Fibroblast of lung (primary cell): ENCODE measurements at places on chromosomes 7 and 10. TPM values are rescaled to one million over a fixed set of nuclear protein-coding genes. Genes with fewer than 3 reads are reported as not detected.

GRCh38 chr10:104220522-104220921, 11.6 kb downstream of the CFAP43 start:
- H3K36me3 ChIP-seq = no peaks in the 10 kb centered on the region
- no peak overlapping the region for H3K27ac ChIP-seq
- H3K4me1 ChIP-seq = no peaks in the 10 kb centered on the region
- H3K27me3 ChIP-seq = peaks cover 22% of the 10 kb centered on the region
- H3K4me3 ChIP-seq = no peak overlapping the region

Gene GBF1
- total RNA-seq = 14.4 and 24.6 TPM in 2 replicates

- no peak overlapping the region for H3K4me3 ChIP-seq
- H3K27ac ChIP-seq = no peak overlapping the region
- H3K36me3 ChIP-seq = no peaks in the 10 kb centered on the region
These were observed 617.6 kb downstream of the PTPRN2 start for GRCh38 chr7:157969995-157970394.

Gene MMD2
- not detected in 2 replicates for total RNA-seq

DNA sequence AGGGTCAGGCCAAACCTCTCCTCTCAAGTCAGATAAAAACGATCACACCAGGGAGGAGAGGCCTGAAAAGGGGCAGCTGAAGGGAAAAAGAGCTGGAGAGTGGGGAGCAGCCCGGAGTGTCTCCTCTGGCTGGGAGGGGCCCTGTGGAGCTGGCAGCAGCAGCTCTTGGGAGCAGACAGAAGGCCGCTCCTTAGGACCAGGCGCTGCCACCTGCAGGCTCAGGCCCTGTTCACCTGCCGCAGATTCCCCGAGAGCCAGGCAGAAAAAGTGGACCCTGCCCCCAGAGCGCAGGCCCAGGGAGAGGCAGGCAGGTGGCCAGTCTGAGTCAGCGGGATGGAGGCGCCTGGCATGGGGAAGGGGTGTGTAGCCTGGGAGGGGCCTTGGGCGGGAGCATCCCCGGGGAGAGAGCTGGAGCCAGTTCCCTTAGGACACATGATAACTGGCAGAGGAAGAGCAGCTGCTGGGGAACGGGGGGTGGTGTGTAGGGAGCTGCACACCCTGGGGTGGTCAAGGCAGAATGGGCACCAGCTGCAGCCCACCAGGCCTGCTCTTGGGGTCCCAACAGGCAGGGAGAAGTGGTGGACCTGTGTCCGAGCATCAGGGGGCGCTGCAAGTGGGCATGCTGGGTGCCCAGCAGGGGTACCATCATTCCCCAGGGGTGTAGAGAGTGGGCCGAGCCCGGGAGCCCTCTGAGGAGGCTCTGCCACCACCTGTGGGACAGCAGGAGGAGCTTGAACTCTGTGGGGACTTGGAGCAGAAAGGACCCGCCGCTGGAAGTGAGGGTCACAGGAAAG, 177.2 kb upstream of the RHEB start:
- H3K36me3 ChIP-seq = no peaks in the 10 kb centered on the region
- peak; percentile 29 for DNase-seq

Gene PTN
- total RNA-seq = 13.9 and 30.2 TPM in 2 replicates

Gene ZNF32
- total RNA-seq = 60.1 and 61.9 TPM in 2 replicates

DNA sequence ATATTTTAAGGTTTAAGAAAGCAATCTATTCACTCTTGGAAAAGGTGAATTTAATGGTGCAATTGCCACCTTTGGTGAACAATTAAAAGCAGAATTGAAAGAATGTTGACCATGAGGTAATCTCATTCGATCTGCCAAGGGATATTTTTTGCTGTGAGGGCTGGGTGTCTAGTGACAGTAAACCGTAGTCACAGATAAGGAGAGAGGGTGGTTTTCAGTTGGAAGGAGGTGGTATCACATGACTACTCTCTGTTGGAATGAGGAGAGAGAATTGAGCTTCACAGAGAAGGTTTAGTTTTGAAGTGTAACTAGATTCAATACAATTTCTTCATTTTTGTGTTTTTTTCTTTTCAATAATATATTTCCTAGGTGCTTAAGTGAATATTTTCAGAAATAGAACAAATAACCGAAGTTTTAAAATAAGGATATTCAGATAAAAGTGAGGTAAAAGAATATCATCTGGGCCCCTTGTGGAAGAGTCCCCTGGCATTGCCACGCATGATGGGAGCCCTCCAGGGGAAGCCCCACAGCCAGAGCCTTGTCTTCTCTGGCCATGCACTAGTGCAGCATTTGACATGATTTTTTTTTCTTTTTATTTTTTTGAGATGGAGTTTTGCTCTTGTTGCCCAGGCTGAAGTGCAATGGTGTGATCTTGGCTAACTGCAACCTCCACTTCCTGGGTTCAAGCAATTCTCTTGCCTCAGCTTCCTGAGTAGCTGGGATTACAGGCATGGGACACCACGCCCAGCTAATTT, 73.4 kb downstream of the GPR141 start:
- no peak for DNase-seq
- no peaks in the 10 kb centered on the region for H3K36me3 ChIP-seq
- no peak overlapping the region for H3K27ac ChIP-seq
- no peaks in the 10 kb centered on the region for H3K27me3 ChIP-seq
- H3K4me1 ChIP-seq = no peaks in the 10 kb centered on the region
- H3K4me3 ChIP-seq = no peak overlapping the region

Gene ZP3
- total RNA-seq = 2.6 TPM in 2 replicates

DNA sequence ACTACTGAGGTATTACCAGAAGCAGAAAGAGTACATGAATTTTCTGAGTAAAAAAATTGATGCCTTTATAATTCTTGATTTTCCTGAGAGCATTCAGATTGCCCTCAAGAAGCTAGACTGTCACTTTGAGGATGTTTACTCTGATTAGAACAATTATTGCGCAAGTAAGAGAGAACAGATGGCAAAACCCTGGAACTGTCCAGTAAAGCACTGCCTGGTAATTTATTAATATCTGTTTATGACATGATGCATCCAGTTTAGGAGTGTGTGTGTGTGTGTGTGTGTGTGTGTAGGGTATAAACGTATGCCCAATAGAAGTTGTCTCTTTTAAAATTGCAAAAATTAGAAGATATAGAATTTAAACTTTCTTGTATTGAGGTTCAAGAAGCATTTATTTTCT, 379.7 kb downstream of the PHTF2 start:
- DNase-seq = peak; percentile 55
- H3K4me3 ChIP-seq = no peak overlapping the region
- H3K27me3 ChIP-seq = no peaks in the 10 kb centered on the region
- H3K36me3 ChIP-seq = no peaks in the 10 kb centered on the region

DNA sequence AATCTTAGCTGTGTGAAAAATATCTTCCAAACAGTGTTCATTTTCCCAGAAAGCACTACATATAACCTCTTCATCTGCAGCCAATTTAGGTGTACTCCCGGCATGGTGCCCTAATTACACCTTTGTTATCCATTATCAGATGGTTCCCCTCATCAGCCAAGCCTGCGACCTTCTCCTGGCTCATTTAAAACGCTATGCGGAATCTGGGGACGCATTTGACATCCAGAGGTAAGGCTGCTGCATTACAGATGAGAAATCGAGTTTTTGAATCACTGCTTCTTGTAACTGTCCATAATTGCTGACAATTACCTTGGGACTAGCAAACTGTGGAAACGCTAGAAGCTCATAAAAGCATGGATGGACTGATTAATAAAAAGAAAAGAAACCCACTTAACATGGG, 109.5 kb downstream of the PARP12 start:
- H3K27ac ChIP-seq = no peak overlapping the region
- H3K4me1 ChIP-seq = no peaks in the 10 kb centered on the region
- no peak for DNase-seq

Gene AZGP1
- not detected in 2 replicates for total RNA-seq

DNA sequence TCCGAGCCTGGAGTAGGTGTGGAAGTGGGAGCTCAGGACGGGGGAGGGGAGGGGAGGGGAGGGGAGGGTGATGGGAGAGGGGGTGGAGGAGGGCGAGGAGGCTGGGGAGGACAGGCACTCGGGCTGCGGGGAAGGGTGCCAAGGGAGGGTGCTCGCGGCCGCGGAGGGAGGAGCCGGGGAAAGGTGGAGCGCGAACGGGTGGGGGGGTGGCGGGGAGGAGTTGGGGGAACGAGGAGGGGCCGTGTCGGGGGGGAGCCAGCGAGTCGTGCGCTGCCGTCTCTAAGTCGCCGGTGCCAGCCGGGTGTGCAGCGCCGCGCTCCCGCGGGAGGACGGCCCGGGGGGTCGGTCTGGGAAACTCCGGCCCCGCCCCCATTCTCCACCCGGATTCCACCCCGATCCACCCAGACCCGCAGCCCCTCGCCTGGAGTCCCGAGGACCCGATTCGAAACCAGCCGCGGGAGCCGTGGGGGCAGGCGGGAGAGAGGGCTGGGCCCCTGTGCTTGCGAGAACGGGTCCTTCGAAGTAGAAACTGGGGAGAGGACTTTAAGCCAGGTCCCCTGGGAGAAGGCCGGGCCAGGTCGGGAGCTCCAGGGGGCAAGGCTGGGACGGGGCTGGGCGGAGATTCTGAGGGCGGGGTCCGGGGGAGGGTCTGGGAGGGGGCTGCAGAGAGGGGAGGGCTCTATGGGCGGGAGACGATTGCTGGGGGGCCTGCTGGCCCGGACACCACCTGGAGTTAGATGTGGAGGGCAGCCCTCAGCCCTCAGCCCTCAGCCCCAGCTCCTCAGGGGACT, at the start of gene ZNF467:
ZNF467 (minus strand) TSS at position 143 of the 791 bp plus-strand sequence. CDS start 2,556 bp downstream, outside the sequence.
- DNase-seq = peak; percentile 20
- peak within 1 kb of the TSS; percentile 61 for H3K4me3 ChIP-seq
- no peaks in the 10 kb centered on the region for H3K4me1 ChIP-seq
- no peak within 1 kb of the TSS for H3K27ac ChIP-seq
- no peaks in the 10 kb centered on the region for H3K36me3 ChIP-seq

DNA sequence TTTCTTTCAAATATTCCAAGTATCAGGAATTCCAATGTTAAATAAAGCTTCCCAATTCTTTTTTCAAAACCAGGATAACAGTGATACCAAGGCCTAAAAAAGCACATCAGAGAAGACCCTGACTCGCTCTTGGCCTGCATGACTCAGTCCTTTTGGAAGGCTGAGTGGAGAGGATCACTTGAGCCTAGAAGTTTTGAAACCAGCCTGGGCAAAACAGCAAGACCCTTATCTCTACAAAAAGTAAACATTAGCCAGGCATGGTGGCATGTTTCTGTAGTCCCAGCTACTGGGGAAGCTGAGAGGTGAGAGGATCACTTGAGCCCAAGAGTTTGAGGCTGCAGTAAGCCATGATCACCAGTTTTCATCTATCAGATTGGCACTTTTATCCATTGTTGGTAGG, 18.7 kb downstream of the NFE2L3 start:
- H3K4me1 ChIP-seq = no peaks in the 10 kb centered on the region
- H3K27me3 ChIP-seq = no peaks in the 10 kb centered on the region
- no peaks in the 10 kb centered on the region for H3K36me3 ChIP-seq
- H3K27ac ChIP-seq = no peak overlapping the region
- H3K4me3 ChIP-seq = no peak overlapping the region

- no peaks in the 10 kb centered on the region for H3K27me3 ChIP-seq
- peaks cover 4% of the 10 kb centered on the region for H3K4me1 ChIP-seq
- DNase-seq = peak; percentile 28
- H3K27ac ChIP-seq = no peak overlapping the region
These were observed 25.9 kb downstream of the SFXN4 start for GRCh38 chr10:119139464-119140067.

Gene ZNF239
- 6.2 and 7.8 TPM in 2 replicates for total RNA-seq

Gene AGR2
- not detected in 2 replicates for total RNA-seq

Gene CTAGE6
- 0.17 and 0.26 TPM in 2 replicates for total RNA-seq
